ENCODE measurements at places on chromosomes 11 and 22.
A peak's percentile ranks its signal among the peaks of the same experiment; 100 is the strongest.

- DNase-seq = no peak
Measured at GRCh38 chr11:117863383-117863782, 13.1 kb downstream of the FXYD6 start.

GRCh38 chr22:41021613-41022454 lies 70.6 kb upstream of the EP300 start:
- peak; percentile 69 for DNase-seq

DNA sequence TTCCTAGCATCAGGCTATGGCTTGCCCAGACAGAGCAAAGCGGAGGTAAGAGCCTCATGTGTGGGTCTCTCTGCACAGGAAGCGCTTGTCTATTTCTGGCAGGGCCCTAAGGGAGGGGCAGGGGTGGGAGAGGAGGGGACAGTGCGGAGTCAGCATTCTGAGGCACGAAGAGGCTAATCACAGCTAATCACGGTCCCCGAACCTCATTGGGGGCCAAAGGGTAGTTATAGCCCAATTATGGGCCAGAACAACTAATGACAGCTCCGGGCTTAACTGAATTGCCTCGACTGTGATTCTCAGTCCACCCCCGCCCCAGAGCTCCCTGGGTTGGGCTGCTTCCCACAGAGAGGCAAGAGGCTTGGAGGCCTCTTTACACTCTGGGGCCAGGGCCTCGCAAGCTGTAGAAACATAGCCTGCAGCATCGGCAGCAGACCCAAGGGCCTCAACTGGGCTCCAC lies 72.7 kb upstream of the PRDM11 start:
- DNase-seq = no peak

DNA sequence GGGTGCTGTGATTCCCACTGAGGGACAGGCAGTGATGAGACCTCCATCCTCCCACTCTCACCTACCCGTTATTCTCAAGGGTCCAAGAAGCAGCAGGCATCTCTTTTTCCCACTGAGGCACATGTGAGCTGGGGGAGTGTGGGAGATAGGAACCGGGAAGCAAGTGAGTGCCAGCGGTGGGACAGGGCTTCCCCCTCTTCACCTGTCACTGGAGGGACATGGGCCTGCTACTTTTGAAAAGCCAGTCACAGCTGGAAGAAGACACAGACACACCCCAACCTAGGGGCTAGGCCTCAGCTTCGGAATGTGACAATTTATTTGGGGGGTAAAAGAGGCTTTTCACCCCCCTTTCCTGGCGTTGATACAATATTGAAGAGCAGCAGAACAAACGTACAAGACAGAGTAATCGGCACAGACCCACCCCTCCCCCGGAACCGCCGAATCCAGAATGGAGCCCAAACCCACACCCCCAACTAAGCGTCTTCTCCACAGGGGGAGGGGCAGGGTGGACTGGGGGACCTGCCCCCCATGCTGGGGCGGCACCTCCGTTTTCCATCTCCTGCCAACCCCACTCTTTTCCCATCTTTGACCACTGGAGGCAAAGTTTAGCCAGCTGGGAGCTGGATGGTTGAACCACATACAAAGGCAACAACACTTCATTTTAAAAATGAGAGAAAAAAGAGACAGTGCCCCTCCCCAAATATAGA lies 10.7 kb downstream of the CBX6 start:
- DNase-seq = no peak

DNA sequence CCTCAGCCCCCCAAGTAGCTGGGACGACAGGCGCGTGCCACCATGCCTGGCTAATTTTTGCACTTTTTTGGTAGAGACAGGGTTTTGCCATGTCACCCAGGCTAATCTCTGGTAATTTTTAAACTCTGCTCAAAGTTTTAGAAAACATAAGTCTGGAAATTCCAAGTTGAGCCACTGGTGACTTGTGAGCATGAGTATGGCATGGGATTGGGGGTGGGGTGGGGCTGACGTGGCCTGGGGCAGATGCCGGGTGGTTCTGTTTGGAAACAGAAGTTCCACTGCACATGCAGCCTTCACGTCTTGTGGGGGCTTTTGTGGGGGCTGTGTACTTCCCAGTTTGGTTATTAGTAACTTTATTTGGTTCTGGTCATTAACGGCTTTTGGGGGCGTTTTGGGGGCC lies 67.3 kb downstream of the PTPRJ start:
- no peak for DNase-seq

- DNase-seq = no peak
Measured at GRCh38 chr22:26565181-26565580, 24.8 kb downstream of the TPST2 start.
